ENCODE measurements at places on chromosomes 2 and 18. TPM values are rescaled to one million over a fixed set of nuclear protein-coding genes. Genes with fewer than 3 reads are reported as not detected.

CHRND gene
- total RNA-seq: 0.23 TPM

IL36A gene
- total RNA-seq: not detected

ETAA1 gene
- 13.6 TPM for total RNA-seq

SLC9A4 gene
- not detected for total RNA-seq

CCDC85A gene
- 1.6 TPM for total RNA-seq

LIMS3 gene
- total RNA-seq: 0.57 TPM

MROH2A gene
- total RNA-seq: not detected

DNA sequence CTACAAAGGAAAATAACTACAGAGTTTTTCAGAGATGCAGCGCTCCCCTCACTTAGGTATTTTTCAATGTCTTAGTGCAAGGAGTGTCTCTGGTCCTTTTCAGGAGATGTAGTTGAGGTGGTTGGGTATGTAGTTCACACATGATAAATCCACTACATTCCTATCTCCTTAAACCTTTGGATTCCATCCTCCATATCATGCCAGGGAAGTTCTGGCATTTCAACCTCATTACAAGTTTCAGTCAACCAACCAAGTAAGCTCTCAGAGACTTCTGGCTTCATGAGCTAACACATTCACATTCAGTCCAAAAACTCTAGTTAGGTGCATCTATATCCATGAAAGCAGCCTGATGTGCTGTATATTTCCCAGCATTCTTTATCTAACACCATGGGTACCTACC, 47.3 kb downstream of the MAP3K20 start:
- ATAC-seq: no peak

DNA sequence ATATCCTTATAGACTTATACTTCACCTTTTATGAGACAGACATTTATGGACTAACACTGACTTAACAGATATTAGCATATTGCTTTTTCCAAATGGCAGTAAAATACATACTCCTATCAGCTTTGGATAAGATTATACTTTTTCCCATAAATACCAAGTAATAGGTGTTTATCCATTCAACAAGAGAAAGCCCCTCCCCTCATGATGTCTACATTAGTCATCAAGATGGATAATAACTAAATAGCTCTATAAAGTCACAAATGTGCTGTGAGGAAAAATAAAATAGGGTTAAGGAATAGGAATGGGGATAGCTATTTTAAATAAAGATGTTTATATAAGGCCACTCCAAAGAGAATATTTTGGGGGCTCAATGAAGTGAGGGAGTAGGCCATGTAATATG, 39.4 kb downstream of the CSRNP3 start:
- no peak for ATAC-seq

DNA sequence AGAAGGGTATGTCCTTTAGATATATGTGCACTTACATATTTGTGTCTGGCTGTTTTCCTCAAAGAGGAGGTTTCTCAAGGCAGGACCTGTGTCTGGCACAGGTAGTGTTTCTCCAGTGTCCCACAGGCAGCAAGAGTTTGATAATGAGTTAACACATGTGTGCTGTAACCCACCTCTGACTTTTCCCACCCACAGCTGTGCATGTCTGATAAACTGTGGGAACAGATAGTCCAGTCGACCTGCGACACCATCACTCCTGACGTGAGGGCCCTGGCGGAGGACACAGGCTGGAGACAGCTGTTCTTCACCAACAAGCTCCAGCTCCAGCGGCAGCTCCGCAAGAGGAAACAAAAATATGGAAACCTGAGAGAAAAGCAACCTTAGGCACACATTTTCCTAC, 58.2 kb downstream of the SLC16A14 start:
- no peak for ATAC-seq

DNA sequence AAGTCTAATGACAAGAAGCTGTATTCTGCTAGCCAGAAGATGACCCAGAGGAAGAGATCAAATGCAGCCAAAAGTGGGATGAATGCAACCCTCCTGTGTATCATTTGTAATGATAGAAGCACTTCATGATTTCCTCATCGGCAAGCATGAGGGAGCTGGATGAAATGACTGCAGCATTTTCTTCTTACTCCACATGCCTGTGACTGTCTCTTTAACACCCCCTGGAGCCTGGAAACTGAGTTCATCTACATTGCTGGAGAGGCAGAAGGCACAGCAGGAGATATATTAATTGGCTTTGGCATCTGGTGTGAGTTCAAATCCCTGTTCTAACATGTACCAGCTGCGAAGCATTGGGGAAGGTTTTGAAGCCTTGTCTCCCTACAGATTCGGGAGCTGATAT, 37.7 kb downstream of the ID2 start:
- no peak for ATAC-seq

- no peak for ATAC-seq
Measured at GRCh38 chr2:20485612-20486388, 38.9 kb downstream of the RHOB start.

DNA sequence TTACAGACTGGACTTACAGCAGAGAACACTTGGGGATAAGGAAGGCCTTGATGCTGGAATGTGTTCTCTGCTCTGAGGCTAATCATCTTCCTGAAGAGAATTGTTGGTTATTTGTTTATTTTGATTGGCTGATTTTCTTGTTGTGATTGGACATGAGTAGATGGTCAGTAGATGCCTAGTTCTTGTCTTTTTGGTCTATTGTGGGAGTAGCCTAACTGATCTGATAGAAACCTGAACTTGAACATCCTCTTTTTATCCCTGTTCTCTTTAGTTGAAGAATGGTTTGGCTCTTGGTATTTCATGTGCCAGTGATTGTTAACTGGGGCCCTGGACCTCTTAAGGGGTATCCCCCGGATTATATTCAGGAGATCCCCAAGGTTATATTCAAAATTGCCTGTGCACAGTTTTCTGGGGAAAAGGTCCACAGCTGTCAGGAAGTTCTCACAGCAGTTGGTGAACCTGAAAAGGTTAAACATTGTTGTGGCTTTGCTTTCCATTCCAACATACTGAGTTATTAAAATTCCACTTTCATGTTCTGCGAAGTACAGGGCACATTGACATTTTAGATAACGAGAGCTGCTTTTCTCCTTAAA, 13.6 kb downstream of the TWSG1 start:
- ATAC-seq: no peak

- peak; percentile 57 for ATAC-seq
Measured at GRCh38 chr18:74951165-74951760, 257.7 kb downstream of the PTGR3 start.

- ATAC-seq: no peak
Measured at GRCh38 chr2:71862921-71863320, 284.7 kb downstream of the CYP26B1 start.

GRCh38 chr2:2540406-2540805, 209.3 kb upstream of the MYT1L start:
- no peak for ATAC-seq

- ATAC-seq: peak; percentile 62
Measured at GRCh38 chr18:32735781-32736180, 37.0 kb downstream of the KLHL14 start.

All from motor neuron (in vitro differentiated cells).